ENCODE measurements at places on chromosomes 3 and 15.

DNA sequence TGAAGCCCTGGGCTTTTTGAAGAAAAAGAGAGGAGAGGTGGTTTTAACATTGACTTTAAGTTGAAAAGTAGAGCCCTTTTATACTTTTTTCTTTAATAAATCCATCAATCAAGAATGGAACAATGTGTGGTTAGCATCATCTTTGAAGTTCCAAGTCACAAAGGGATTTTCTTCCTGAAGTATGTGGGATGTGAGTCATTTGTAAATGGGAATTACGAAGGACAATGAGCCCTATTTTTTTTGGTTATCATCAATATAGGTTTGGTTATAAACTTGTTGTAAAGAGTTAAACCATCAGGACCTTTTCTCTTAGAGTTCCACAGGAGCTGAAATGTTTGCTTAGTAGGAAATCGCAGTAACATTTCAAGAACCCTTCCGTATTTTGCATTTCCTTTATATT lies 38.3 kb downstream of the PIK3CA start:
- no peak for DNase-seq

DNA sequence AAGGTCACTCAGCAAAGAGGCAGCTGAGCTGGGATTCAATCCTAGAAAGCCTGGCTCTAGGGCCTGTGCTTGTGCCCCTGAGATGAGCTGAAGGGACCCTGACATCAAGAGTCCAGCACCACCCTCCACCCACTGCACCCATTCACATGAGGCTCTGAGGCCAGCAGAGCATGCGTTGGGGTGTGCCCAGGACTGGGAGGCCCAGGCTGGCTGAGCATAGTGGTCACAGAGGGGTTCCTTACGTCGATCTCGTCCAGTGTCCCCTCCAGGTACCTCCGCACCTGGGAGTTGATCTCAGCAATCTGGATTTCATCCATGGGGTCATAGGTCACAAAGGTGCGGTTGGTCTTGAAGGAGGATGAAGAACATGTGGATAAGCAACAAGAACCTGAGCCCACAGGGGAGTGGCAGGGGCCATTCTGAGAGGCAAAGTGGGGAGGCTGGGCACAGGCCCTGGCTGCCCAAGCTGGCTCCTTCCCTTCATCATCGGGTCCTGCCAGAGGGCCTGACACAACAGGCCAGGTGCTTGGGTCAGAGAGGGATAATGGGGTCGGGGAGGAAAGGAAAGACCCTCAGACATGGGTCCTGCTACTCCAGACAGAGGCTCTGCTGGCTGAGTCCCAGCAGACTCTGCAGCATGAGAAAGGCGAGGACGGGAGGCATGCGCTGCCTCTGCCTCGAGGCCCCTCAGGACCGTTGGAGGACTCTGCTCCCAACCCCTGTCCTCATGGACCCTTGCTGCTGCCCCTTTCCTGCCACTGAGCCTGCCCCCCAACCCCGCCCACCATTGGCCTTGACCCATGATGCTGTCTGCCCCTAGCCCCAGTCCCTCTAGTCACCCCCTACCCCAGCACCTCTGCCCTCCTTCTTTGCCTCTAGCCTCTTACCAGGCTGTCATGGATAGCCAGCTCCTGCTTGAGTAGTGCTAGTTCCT lies 35.2 kb downstream of the KIF9 start:
- no peak for DNase-seq

DNA sequence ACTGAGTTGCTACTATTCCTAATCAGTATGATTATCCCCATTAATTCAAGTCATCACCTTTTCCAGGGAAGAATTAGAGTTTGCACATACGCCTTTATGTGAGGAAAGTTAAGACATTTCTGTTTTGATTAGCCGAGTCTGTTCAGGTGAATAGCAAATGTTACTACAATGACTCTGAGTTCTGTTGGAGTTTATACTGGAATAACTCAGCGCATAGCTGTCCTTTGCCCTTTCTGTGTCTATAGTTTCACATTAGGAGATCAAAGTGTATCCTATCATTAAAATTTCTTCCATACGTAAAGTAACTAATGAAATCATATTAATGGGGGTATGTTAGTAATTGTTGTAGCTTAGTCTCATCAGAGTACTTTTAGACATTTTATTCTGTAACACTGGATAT lies 4.9 kb downstream of the RAB8B start:
- DNase-seq = no peak

- peak; percentile 5 for DNase-seq
Observed at GRCh38 chr15:26572602-26573350, 200.1 kb downstream of the GABRB3 start.

GRCh38 chr15:49131403-49131802 lies 24.0 kb downstream of the COPS2 start:
- DNase-seq = no peak

DNA sequence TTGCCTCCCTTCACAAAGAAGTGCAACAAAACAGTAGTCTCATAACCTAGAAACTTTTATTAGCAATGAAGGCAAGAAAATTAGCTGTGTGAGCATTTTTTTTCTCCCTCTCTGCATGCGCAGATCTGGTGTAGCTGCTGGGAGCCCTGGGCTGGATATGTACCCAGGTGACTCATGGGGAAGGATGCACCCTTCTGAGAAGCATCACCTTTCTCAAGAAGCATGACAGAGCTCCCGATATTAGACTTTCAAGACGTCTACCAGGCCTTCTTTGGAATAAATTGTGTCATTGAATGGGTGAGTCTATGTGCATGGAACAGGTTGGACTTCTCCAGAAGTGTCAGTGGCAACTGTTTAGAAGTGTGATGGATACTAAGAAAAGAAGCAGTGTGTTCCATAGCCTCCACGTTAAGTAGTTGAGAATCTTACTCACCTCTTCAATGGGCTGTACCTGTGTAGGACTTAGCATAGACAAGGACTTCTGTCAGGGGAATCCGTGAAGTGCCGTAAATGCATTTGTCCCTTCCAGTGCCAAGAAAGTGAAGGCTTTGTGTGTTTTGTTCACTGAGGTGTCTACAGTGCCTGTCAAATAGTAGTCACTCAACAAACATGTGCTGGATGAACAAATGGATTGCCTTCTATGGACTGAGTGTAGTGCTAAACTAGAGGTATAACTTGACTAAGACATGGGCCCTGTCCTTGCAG lies 47.7 kb upstream of the RASGRP1 start:
- DNase-seq = no peak

GRCh38 chr3:190005343-190006113 lies 115.2 kb downstream of the P3H2 start:
- no peak for DNase-seq

DNA sequence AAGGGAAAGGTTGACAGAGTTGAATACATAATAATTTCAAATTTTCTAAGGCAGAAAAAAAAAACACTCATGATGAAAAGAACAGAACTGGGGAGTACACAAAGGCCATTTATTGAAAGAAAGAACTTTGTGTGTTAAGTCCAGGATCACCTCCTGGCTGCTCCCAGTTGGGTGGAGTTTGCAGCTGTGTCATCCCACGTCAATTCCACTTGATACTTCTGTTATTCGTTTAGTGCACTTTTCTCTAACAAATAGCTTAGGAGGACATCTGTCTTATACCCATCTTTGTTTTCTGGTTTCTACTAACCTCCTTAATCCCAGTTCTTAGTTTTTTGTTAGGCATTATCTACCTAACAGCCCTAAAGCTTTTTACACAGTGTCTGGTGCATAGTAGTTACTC lies 44.7 kb downstream of the SGO1 start:
- no peak for DNase-seq

DNA sequence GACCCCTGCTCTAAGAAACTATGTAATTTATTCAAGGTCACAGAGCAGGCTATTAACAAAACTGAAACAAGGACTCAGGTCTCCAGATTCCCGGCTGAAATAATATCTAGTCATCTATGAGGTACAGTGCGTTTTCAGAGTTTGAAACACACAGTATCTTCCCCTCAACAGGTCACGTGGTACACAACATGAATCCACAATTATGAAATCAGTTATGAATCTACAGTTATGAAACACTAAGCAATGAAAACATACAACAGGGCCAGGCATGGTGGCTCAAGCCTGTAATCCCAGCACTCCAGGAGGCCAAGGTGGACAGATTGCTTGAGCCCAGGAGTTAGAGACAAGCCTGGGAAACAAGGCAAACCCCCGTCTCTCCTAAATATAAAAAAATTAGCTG lies 72.7 kb downstream of the FSIP1 start:
- no peak for DNase-seq

DNA sequence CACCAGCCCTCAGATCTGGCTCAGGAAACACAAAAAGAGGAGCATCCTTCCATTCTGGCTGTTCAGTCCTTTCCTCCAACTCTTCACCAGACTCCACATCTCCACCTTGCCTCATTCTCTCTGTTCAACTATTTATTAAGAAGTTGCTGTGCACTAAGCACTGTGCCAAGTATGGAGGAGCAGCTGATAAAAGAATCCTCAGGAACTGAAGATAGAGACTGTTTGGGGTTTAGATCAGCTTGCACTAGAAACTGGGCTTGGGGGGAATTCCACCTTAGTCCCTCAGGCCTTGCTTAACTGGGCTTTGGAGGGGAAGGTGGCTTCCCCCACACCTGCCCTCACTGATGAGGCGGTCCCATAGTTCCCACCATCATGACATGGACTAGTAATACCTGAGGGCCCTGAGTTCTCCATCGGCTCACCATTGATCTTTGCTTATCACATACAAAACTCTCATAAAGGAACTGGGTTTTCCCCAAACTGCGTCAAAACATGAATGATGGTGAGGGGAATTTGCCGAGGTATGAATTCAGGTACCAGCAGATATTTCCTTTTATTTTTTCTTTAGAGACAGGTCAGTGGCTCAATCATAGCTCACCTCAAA lies 1.7 kb upstream of the CCR8 start:
- no peak for DNase-seq

Measured in nucleus accumbens (tissue), 56 donors.